Umbilical cord (tissue), 2 donors: ENCODE measurements at places on chromosomes 6 and 20.

DNA sequence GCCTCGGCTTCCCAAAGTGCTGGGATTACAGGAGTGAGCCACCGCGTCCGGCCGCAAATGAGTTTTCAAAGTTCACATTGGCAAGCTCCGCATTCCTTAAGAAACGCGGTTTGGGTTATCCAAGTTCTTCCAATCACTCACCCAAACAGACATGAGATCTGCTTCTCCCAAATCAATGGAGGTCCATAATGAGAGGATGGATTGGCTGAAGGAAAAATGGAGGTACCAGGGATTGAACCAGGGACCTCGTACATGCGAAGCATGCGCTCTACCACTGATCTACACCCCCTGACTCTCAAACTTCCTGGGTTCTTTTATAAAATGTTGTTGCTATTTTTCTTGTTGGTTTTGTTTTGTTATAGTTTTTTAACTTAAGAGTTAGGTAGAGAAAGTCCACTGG is 170.0 kb downstream of the GPX5 start:
- no peak for DNase-seq

GRCh38 chr20:4022386-4023286 is 7.3 kb upstream of the RNF24 start:
- no peak for DNase-seq

GRCh38 chr20:5433352-5433751 is 116.6 kb upstream of the PROKR2 start:
- no peak for DNase-seq

GRCh38 chr6:50945789-50946188 is 127.1 kb downstream of the TFAP2B start:
- DNase-seq: no peak

DNA sequence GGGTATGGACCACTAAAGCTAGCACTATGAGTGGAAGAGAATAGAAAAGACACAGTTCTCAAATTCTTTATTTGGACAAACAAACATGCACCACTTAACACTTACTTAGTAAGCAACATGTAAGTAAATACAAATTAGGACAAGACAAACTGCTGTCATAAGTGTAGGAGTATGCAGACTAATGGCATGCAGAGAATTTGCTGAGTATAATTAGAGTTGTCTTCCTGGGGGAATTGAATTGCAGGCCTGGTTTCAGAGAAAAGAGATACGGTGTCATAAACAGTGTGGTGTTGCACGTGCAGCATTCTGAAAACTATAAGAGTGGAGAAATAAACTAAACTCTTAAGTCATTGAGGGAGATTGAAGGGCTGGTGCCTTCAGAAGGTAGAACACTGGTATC is 125.2 kb upstream of the EYA4 start:
- no peak for DNase-seq

GRCh38 chr20:18988701-18989100 is 175.1 kb downstream of the SCP2D1 start:
- DNase-seq: no peak
